ENCODE measurements at places on chromosomes 2 and 18.

GRCh38 chr2:70901227-70902066 is 34.3 kb upstream of the ATP6V1B1 start:
- no peak for DNase-seq

DNA sequence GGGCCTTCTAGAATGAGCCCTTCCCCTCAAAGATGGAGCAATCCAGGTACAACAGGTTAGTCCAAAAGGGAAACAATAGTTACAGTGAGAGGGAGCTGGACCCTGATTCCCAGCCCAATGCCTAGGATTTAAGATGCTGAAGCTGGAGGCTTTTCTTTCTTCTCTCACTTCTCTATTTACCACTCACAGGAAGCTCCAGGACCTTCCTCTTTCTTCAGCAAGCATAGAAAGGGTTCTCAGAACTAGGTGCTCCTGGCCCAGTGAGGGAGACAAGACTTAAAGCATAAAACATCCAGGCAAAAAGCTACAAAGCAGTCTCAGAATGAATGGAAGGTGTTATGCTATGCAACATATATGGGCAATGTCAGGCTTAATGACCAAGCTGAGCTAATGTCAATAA is 279.0 kb downstream of the SRBD1 start:
- no peak for DNase-seq

- no peak for DNase-seq
These were observed 408.2 kb upstream of the MYT1L start for GRCh38 chr2:2739231-2739795.

GRCh38 chr18:69401226-69401971 is 711 bp downstream of the DOK6 start:
- no peak for DNase-seq

DNA sequence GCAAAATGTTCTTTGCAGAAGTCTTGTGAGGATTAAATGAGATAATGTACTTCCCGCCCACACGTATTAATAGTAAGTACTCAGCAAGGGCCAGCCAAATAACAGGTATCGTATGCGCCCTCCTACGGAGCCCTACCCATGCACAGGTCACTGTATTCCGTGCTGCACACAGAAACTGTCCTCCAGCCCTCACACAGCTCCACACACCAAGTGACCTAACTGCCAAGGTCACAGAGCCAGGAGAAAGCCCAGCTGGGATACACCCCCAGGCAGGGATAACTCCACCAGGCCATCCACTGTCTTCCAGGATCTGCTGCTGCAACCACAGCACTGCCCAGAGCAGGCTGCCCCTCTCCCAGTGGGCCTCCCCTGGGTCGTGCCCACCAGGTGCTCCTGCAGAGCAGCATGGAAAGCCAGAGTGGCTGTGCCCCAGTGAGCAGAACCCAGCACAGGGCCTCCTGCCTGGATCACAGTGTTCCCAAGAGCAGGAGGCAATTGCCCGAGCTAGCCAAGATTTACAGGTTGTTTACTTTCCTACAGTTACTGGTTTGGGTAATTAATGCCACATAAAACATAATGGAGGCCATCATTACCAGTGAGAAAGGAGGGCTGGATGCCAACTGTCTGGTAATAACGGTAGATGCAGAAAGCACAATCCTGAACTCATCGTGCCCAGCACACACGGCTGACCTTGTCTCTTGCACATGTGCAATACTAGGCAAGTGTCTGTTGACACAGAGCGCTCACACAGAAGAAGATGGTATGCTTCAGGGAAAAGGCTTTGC is 24.4 kb downstream of the TFCP2L1 start:
- no peak for DNase-seq

GRCh38 chr2:14125624-14126293 is 506.8 kb upstream of the LRATD1 start:
- DNase-seq = no peak

- DNase-seq = no peak
These were observed 94.8 kb downstream of the COX7A2L start for GRCh38 chr2:42266236-42266635.

GRCh38 chr18:22169011-22169888 is at the start of gene GATA6:
Gene GATA6, plus strand, starts transcription at chr18:22169589. Its CDS starts 1,556 bp downstream, at chr18:22171145.
- DNase-seq = peak; percentile 76

GRCh38 chr2:48750128-48750739 is 5.3 kb downstream of the LHCGR start:
- no peak for DNase-seq

GRCh38 chr2:176852667-176853066 is 359.9 kb upstream of the HNRNPA3 start:
- DNase-seq = no peak

DNA sequence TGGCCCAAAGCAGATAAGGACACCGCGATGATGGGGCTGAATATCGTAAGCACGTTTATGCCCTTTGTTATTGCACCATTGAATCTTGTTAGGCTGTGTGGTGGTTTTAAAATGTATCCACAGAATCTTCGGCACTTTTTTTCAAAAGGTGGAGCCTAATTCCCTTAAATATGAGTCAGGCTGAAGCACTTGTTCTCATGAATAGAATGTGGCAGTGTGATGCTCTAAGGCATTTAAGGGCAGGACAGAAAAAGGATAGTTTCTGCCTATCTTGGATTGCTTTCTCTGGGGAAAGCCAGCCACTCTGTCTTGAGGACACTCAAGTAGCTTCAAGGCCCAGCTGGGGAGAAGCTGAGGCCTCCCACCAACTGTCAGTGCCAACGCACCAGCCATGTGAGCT is 39.6 kb downstream of the ABCA12 start:
- no peak for DNase-seq

DNA sequence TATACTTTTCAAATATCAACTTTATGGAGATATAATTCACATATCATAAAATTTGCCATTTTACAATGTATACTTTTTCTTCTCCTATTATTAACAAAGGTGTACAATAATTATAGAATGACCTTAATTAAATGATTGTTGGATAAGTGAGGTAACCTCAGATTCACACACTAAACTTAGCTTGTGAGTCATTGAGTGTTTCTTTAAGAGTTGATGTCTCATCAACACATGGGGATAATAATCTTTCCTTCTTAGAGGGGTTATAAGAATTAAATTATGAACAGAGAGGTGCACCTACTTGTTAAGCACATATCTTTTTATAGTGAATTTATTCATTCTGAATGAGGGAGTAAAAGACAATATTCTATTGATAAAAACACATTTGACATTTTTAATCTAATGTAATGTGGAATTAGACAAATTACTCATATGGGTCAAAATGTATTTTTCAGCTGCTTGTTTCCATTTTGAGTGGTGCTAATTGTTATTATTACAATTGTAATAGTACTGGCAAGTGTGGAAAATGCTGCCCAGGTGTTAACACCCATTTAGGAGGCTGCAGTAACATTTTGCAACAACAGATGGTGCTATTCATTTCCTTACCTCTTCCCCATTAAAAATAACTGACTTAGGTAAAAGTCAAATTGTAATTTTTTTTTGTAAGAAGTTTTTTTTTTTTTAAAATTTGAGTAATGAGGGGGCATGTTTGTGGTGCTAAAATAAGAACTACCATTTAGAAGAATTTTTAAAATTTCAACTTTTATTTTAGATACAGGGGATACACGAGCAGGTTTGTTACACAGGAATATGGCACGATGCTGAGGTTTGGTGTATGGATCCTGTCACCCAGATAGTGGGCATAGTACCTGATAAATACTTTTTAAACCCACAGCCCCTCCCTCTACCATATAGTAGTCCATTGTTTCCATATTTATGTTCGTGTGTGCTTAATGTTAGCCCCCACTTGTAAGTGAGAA is 32.1 kb upstream of the DYNAP start:
- no peak for DNase-seq

DNA sequence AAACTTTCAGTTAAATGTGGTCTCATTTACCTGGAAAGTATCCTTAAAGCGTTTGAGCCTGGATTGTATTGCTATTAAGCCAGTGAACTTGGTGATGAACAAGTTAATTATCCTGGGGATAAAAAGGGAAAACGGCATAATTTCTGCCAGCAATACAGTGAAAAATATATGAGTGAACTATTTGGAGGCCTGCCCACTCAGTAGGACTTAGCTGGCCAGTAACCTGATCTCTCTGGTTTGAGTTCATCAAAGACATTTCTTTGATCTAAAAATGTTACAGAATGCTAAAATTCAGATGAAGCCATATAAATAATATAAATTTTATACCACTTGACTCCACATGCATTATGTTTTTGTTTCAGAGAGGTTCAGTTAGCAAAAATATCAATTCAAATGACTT is 241.1 kb upstream of the VWC2L start:
- no peak for DNase-seq

DNA sequence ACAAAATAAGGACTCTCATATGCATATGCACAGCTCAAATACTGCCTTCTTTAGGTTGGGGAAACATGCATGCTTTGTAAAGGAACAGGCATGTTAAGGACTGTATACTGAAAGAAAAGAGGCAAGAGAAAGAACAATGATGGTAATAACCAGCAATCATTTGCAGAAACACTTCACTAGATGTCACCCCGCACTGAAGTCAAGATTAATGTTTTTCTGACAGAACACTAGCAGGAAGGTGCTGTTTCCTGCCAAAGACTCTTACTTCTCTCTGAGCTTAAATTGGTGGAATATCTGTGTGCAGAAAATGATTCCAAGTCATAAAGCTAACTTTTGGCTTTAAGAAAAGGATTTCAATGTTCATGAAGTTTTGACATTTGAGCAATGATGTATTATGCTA is 19.3 kb upstream of the CSRNP3 start:
- no peak for DNase-seq

GRCh38 chr2:25190536-25190935 is 22.2 kb upstream of the POMC start:
- DNase-seq = no peak
